ENCODE measurements at places on chromosomes 3 and 15.

GRCh38 chr15:41182266-41182665, 48.3 kb downstream of the EXD1 start:
- no peak for DNase-seq

GRCh38 chr3:125160606-125161371, 51.8 kb downstream of the SLC12A8 start:
- no peak for DNase-seq

GRCh38 chr3:189776149-189776824, 145.1 kb downstream of the TP63 start:
- no peak for DNase-seq

- DNase-seq: no peak
These were observed 18.9 kb upstream of the SEMA5B start for GRCh38 chr3:123046262-123047061.

DNA sequence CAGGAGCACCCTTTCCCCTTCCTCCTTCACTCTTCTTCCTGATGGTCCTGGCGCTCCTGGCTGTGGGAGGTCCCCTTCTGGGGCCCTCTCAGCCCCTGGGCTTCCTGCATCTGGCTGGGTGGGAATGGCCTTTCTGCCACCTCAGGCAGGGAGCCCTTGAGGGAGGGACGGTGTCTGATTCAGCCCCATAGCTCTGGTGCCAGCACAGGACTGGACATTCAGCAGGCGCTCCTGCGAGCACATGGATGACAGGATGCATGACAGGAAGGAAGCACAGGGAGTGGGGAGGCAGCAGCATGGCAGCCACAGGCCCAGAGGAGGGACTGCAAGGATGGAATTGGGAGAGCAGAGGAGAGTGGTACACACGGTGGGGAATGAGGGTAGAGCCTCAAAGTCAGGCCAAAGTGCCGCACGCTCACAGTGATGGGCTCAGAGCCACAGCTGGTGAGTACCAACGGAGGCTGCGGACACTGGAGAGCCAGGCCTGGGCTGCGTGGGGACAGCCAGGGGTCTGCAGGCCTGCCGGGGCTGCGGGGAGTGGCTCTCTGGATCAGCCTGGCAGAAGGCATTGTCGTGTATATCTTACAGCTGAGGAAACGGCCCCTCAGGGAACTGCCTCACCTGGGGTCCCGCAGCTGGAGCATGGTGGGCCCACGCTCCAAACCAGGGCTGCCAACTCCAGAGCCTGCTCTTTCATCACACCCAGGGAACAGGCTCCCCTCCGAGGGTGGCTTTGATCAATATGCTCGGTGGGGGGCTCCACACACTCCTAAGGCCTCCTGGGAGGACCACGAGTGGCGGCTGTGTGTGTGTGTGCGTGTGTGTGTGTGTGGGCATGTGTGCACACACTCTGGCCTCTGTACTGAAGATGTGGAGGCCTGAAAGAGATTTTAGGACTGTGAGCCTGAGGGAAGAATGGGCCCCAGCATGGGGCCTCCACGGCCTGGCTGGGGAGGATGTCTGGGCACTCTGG, 51.4 kb upstream of the CTSH start:
- no peak for DNase-seq

All from GM19239 (cell line).